Activated naive CD4-positive, alpha-beta T cell treated with anti-CD3 and anti-CD28 coated beads, Interleukin-2, amount 10 ng/mL, durations not matched to agents 7 days and 5 days (primary cell): ENCODE measurements at places on chromosomes 1 and 21.

- no peak for DNase-seq
Measured at GRCh38 chr1:118223426-118223825, 38.4 kb upstream of the SPAG17 start.

DNA sequence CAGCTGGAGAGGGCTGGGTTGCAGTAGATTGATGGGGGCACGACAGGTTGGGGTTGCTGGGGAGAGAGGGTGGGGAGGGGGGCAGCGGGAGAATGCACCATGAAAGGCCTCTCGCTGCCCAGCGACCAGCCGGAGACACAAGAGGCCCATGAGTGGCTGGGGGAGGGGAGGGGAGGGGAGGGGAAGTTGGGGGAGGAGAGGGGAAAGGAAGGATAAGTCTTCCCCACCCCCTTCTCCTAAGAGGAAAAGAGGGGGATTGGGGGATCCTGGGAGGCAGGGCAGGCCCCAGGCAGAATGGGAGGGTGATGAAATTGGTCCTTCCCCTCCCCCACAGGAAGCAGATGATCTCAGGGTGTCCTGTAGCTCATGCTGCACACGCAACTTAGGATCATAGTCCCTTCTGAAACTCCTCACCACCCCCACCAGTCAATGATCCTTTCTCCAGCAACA is 45.7 kb downstream of the PAX7 start:
- no peak for DNase-seq

- no peak for DNase-seq
Measured at GRCh38 chr1:106290805-106291501, 765.5 kb upstream of the PRMT6 start.

DNA sequence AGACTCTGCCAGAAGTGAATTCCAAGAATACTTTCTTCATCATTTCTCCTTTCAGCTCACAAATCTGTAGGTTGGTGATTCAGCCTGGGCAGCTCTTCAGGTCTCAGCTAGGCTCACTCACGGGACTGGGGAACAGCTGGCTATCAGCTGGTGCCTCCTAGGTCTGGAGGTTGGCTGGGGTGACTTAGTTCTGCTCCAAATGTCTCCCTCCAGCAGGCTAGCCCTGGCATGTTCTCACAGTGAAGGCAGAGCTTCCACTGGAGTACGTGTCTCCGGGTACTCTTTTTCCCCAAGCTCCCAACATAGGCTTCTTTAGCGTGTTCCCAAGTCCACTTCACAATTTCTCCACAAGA is 12.5 kb upstream of the VAMP4 start:
- no peak for DNase-seq

DNA sequence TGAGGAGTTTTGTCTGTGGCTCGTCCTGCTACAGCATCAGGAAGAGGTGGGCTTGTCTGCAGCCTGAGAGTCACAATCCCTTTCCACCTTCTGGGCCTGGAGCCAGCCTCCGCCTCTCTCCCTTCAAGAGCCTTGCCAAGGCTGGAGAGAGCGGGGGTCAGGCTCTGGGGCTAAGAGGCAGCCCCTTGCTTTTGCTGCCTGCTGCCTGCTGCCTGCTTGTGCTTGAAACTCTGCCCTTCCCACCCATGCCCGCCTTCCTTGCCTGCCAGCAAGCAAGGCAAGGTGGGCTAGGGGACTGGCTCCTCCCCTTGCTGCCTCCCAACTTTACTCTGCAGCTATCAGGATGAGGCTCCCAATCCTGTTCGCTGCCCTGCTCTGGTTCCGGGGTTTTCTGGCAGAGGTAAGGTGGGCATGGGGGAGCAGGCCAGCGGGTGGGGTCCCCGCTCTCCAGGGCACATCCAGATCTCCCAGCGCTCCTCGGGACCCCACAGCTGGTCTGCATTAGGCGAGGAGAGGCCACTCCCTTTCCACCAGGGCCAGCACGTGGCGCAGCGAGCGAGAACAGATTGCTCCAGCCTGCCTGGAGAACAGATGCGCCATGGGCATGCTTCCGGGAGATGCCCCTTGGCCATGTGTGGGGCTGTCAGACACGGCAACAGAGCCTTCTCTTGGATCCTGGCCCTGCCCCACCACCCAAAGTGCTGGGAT is 7.5 kb upstream of the PTPN7 start:
- DNase-seq: no peak

GRCh38 chr1:11046625-11047365 is at the start of gene MASP2:
Gene MASP2 (minus strand): TSS chr1:11047239. CDS start chr1:11047207, 32 bp downstream.
- no peak for DNase-seq
